ENCODE measurements at places on chromosomes 5 and 9.

- DNase-seq: no peak
Observed at GRCh38 chr9:92986176-92987119, 39.1 kb downstream of the FGD3 start.

DNA sequence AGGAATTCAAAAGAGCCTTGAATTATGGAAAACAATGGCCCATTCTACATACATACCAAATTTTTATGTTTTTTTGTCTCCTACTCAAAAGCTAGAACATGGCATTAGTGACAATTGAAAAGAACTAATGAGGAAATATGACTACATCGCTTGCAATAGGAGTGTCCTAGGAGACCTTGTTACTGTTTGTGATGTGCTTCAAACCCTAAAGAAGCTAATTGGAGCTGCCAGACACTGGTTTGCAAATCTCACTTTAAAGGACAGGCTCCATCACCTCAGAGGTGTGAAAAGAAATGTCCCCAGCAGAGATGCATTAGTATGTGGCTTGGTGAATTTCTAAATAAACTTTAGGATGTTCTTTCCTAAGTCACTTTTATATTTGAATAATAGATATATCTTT lies 354.2 kb upstream of the EFNA5 start:
- no peak for DNase-seq

DNA sequence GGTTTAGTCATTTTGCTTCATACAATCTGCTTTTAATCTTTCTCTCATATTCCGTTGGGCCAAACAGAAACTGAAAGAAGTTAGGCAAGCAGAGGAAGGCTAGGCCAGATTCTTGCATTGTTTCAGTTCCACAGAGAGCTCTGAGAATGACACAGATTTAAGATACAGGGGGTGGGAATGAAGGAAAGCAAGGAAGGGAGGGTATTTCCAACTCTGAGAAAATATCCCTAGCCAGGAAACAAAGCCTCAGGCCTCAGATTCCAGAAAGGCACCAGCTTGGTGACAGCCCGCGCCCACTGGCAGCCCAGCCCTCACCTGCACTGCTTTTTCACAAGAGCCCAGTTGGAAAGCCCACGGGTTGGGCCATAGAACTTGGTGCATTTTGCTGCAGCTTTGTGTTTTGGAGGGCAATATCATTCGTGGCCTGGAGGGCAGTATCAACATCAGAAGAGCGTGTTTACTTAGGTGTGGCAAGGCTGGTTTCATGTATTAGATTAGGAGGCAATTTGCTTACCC lies 63.5 kb downstream of the ENC1 start:
- no peak for DNase-seq

- DNase-seq: no peak
Observed at GRCh38 chr9:13069498-13069897, 210.0 kb downstream of the MPDZ start.

DNA sequence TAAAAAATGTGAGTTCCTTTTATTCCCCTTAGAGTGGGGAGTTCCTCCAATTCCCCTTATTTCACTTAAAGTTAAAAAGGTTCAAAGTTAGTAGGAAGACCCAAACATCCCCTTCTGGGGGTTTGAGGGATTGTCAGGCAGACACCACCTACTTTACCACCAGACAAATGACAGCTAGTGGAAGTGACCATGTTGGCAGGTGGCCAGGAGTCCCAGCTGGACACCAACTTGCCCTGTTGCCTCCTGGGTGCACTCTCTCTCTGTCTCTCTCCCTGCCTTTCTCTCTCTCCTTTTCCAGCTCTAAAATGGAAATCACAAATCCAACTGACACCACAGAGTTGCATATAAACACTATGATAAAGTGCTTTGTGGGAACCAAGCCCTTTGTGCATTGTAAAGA lies 307.7 kb upstream of the TLE4 start:
- DNase-seq: no peak

DNA sequence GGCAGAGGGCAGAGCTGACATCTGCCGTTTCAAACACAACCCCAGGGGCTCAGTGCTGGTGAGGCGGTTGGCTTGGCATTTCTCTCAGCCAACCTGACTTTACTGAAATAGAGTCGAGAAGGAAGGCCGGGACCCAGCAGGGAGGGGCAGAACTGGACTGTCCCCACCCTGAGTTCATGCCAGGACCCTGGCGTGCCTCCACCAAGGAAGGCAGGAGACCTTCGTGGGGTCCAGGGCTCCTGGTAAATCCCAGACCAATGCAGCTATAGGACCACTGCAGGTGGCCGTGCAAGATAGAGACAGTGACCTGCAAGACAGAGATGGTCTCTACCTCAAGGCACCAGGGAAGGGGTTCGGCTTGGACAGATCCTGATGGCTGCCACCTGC lies 132.9 kb downstream of the ROR2 start:
- no peak for DNase-seq

- DNase-seq: peak; percentile 5
Observed at GRCh38 chr5:28967848-28968247, 1929.5 kb upstream of the CDH9 start.

DNA sequence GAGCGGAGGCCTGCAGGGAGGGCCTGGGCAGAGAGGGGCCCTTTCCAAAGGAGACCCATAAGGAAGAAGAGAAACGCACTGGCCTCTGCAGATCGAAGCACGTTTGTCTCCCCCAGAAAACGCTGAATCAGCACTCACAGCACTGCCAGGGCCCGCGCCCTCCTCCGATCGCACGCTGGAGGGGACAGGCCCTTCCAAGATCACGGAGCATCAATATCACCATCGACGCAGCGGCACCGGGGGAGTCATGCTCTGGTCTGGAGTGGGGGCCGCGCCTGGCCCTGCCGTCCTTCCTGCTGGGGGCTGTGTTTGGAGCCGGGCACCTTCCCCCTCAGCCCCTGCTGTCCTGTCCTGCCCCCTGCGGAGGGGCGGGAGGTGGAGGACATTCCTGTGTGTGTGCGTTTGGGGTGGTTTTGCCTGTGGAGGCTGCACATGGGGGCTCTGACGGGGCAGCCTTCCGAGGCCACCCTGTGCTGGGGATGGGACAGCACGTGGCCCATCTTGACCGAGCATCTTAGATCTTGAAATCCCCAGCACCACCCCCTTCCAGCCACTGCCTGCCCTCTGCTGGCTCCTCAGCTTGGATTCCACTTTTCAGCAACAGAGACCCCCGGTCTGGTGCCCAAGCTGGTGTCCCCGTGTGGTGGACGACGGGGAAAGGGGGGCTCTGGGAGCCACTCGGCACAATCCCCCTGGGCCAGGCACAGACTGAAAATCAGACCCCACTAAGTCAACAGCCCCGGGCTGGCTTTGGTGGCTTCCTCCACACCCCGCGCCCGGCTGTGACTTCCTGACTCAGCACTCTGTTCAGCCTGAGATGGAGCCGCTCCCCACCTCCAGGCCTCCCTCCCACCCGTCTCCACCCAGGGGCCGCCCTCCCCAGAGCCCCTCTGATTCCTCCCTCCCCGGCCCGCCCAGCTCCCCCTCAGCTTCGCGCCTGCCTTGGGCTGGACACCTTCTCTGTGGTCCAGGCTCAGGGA lies 8.3 kb downstream of the TMEM250 start:
- no peak for DNase-seq

DNA sequence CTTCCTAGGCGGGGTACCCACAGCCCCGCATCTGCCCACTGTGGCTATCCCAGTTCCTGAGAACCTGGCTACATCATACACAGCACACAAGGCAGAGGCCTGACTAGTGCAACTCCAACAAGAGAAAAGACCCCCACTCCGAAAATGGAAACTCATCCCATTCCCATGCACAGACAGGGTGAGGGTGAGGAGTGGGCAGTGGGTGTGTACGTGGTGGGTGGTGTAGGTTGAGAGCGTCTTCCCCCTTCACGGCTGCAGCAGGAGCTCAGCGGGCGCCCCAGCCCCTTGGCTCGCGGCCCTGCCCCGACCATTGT lies 501 bp upstream of the MAP1B start:
- DNase-seq: no peak

Measured in HepG2 (cell line).